ENCODE measurements at places on chromosomes 6 and 20. TPM values are rescaled to one million over a fixed set of nuclear protein-coding genes. Genes with fewer than 3 reads are reported as not detected.

SOBP gene
- 17.2 TPM for total RNA-seq

RAD21L1 gene
- total RNA-seq, result 7.5 TPM

BPIFB1 gene
- total RNA-seq, result 1.6 TPM

GRM1 gene
- total RNA-seq, result 5.6 TPM

FERMT1 gene
- total RNA-seq, result 2.5 TPM

PKHD1 gene
- 1.3 TPM for total RNA-seq

DTD1 gene
- total RNA-seq, result 41.6 TPM

POM121L2 gene
- 5.1 TPM for total RNA-seq

LTA gene
- 1.3 TPM for total RNA-seq

RAB22A gene
- 19.2 TPM for total RNA-seq

MAFB gene
- total RNA-seq, result 17.7 TPM

PNLDC1 gene
- 11.4 TPM for total RNA-seq

SRMS gene
- 0.19 TPM for total RNA-seq

HFE gene
- total RNA-seq, result 5.1 TPM
